H1 (cell line): ENCODE measurements at places on chromosomes 12 and 14. TPM values are rescaled to one million over a fixed set of nuclear protein-coding genes. Genes with fewer than 3 reads are reported as not detected.

GRCh38 chr12:80262346-80262745 is 163.0 kb downstream of the OTOGL start:
- DNase-seq = no peak

DNA sequence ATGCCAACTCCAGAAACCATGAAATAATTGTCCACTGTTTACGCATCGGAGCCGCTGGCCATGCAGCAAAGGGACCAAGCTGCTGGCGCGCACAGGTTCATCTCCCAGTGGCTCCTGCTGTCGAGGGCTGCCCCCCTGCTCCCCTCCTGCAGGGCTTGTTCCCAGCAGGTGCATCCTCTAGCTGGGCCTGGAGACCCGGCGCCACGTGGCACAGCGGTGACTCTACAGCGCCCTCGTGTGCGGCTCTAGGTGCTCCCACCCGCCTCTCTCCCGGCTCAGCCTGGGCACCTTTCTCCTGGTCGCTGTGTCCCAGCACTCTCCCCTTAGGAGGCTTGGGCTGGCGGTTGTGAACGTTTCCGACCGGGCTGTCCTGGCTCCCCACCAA is 37.5 kb upstream of the INF2 start:
- DNase-seq = no peak

- no peak for DNase-seq
Measured at GRCh38 chr12:14956024-14956891, 5.1 kb downstream of the ARHGDIB start.

- no peak for DNase-seq
Measured at GRCh38 chr12:81992461-81992860, 233.3 kb upstream of the PPFIA2 start.

- DNase-seq = no peak
Measured at GRCh38 chr14:68977718-68978171, 1.4 kb downstream of the ACTN1 start.

GRCh38 chr12:981176-981828 is 9.7 kb upstream of the ERC1 start:
- no peak for DNase-seq

DNA sequence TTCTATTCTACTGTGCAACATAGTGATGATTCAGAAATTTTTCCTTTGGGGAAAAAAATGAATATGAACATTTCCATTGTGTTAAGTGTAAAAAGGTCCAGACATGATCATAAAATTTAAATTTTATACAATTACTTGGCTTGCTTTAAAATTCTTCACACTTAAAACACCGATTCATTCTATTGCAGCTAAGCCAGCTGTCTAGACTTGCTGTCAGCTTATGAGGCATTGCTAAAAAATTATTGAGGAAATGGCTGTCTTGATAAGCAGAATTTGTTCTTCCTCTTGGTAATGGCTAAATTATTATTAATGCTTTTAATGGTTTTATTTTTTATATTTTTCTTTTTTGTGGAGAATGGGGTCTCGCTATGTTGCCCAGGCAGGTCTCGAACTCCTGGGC is 1.8 kb downstream of the LYSET start:
- no peak for DNase-seq

DNA sequence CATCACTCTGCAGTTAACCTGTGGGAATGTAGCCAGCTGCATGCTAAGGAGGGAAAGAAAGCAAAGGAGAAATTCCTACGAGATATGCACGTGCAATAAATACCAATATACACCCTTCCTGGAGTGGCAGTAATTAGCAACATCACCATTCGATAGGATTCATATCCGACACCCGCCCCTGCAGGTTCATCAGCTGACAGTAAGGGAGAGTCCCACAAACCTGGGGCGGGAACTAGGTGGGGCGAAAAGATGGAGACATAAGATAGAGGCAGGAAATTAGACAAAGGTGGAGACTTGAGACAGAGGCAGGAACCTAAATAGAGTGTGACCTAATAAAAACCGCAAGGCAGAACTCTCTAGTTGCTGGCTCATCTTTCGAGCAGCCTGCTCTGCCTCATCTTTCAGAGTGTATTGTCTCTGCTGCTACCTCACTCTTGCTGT is 51.6 kb downstream of the PLEKHG3 start:
- DNase-seq = no peak

DNA sequence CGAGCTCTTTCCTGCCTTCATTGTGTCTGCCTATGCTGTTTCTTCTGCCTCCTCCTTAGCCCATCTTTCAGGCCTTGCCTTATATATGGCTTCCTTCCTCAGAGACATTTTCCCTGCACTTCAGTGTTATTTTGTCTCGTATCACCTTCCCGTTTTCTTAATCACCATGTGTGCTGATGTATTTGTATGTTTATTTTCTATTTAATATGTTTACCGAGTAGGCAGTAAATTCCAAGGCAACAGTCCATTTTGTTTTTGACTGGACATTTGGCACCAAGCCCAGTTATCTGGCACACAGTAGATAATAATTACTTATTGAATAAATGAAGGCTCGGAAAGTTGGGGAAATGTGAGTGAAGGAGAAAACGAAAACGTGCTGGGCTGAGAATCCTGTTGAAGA is 4.6 kb upstream of the POU6F1 start:
- no peak for DNase-seq

GRCh38 chr14:101873076-101873825 is 91.1 kb upstream of the DYNC1H1 start:
- no peak for DNase-seq

DNA sequence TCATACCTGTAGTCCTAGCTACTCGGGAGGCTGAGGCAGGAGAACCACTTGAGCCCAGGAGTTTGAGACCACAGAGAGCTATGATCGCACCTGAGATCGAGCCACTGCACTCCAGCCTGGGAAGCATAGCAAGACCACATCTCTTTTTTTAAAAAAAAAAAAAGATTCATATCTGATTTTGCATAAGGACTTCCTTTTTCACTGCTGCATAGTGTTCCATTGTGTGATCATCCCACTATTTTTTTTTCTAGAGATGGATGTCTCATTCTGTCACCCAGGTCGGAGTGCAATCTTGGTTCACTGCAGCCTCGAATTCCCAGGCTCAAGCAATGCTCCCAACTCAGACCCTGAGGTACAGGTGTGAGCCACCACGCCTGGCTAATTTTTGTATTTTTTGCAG is 50.4 kb downstream of the PHETA1 start:
- no peak for DNase-seq

- no peak for DNase-seq
Measured at GRCh38 chr12:18521461-18521860, 216.4 kb downstream of the PLCZ1 start.

DNA sequence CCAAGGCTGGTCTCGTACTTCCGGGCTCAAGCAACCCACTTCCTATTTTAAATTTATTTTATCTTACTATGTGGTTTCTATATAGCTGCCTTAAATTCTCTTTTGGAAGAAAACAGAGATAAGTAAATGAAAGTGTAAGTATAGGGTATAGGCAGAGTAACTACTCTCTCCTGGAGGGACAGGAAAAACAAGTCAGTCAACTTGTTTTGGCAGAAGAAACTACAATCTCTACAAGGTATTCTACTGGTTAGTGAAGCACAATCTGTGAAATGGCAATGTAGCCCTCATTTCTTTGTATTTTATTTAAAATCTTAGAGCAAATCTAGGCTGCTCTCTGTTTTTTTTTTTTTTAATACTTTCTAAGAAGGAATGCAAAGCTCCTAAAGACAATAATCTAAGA is 55.4 kb downstream of the UBR7 start:
- DNase-seq = no peak

DNA sequence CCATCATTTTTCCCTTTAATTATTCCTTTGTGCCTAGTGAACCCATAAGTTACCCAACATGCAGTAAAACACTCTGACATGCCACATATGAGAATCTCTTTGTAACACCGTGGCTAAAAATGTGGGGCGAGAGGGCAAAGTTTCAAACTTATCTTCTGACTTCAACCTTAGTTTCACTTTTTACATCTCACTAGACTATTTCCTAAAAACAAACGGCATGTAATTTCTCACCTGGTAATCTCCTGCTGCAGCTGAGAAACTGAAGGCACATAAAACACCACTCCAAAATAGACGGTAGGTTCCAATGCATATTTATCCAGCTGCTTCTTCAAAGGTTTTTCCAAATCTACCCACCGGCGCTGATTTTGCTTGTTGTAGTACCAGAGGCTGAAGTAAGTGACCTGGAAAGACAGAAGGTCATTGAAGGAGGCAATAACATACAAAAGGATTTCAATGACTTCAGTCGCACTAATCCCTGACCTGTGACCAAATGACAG is 37.9 kb downstream of the PTPN21 start:
- DNase-seq = no peak

GRCh38 chr12:11719678-11720099 is 70.2 kb downstream of the ETV6 start:
- DNase-seq = peak; percentile 36

- no peak for DNase-seq
Measured at GRCh38 chr12:10276774-10277173, 30.9 kb upstream of the KLRD1 start.

DNA sequence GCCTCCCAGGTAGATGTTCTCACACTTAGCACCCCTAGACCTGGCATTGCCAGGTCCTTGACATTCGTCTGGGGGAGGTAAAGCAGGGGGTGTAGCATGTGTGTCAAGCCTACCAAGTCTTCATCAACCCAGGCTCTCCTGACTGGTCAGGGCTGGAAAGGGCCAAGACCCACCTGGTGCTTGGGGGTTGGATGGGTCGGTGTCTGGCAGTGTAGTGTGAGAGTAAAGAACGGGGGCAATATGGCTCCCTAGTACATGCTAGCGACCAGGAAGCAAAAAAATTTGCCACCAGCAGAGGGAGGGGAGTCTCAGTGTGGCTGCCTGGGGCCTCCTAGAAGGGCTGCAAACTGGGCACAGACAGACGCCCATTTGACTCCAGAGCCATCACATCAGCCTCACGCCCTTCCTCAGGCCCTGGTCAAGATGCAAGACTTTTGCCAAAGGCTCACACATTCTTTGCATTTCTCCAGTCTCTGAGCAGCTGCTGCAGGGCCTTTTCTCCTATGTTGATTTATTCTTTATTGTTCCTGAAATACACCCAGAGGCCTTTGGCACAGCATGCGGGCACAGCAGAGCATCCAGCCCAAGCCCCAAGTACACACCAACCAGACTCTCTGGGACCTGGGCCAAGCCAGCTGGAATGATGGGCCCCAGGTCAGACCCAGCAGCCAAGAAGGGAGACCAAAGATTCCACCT is 38.3 kb upstream of the PNMA1 start:
- DNase-seq = no peak

DNA sequence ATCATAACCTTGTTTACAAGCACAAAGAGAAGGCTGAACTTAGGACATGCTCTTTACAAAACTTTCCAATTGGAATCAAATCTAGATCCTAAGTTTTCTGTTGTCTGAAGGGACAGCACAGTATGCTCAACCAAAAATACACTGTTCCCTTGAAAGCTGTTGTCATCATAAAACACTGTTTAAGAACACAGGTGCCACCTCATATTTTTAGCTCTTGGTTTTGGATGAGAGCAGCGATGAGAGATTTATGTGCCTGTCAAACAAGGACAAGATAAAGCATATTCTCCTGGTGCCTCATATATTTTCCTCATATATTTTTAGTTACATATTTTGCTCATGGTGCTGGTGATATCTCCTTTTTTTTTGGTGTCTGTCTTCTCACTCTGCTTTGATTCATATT is 788.4 kb downstream of the AACS start:
- DNase-seq = no peak

DNA sequence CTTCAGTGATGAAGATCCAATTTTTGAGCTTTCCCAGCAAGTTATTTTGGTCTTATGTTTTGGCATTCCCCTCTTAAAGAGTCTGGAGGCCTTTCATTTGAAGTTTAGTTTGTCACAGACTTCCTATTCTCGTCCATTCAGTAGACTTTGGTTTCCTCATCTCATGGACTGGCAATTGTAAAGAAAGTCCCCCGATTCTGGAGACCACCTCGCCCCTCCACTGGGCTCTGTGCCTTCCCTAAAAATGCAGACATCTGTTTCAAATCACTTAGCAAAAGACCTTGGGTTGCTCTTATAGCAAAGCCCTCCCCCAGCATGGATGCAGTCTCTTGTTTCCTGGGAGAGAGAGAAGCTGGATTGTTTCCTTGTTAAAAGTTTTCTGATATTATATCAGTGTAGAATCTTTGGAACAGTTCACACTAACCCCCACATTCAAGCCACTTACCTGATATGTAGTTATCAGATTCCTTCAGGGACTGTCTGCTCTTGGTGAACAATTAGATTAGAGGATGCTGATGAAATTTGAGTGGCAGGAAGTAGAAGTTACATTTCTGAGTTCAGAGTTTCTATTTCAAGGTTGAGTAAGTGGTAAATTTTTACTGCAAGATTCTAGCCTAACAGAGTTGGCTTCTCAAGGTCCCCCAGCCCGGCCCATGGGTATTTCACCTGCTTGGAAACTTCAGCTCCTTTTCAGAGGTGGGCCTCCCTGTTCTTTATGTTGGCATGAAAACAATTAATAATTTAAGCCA is 56.3 kb downstream of the PLXNC1 start:
- DNase-seq = no peak

DNA sequence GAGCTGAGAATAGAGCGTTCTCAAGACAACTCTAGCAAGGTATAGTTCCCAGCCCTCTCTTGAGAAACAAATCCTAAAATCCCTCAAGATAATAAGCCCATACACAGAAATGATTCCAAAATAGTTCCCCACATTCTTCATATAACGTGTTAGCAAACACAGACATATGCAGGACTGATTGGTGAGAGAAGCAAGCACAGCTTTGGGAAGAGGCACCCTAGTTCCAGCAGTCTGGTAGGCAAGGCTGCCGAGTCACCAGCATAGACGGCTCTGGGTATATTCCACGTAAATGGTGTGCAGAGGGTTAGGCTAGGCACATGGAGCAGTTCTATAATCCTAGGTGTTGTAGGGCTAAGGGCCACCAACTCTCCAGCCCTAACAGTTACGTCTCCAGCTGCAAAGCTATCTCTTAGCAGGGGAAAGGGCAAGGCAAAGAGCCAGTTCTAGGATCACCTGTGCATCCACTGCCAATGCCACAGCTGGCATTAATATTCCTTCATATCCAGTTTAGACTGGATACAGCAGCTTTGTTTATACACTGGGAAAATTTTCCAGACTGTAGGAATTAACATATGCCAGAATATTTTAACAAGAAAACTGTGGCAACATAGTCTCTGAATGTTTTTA is 52.9 kb downstream of the SH2B3 start:
- DNase-seq = peak; percentile 16

GRCh38 chr12:64744422-64745258 is 14.6 kb downstream of the GNS start:
- no peak for DNase-seq

- DNase-seq = no peak
Measured at GRCh38 chr12:74468401-74468800, 69.2 kb upstream of the ATXN7L3B start.

GRCh38 chr12:25394025-25394424 is 143.3 kb upstream of the KRAS start:
- DNase-seq = no peak

Gene SPIC
- total RNA-seq = not detected in 2 replicates

Gene LTB4R
- total RNA-seq = 4.1 and 6.8 TPM in 2 replicates

Gene CEP128
- total RNA-seq = 16.9 and 17.0 TPM in 2 replicates

Gene CLEC4A
- total RNA-seq = 0.41 TPM in 1 of 2 replicates, not detected in the other

Gene TAS2R7
- total RNA-seq = not detected in 2 replicates

Gene ISM2
- 0.52 TPM in 2 replicates for total RNA-seq

Gene TROAP
- total RNA-seq = 52.0 and 54.0 TPM in 2 replicates

Gene SMIM41
- total RNA-seq = 0.28 and 0.31 TPM in 2 replicates

Gene PLA2G1B
- total RNA-seq = not detected in 2 replicates

Gene PRB2
- not detected in 2 replicates for total RNA-seq

Gene TMCC3
- total RNA-seq = 3.2 and 4.1 TPM in 2 replicates
